ENCODE measurements at places on chromosomes 16 and 17. TPM values are rescaled to one million over a fixed set of nuclear protein-coding genes. Genes with fewer than 3 reads are reported as not detected.

Gene PHOSPHO1
- not detected for total RNA-seq

Gene DOC2A
- not detected for total RNA-seq

Gene EPOP
- 3.9 TPM for total RNA-seq

GRCh38 chr17:77436481-77436880 is 295.7 kb downstream of the SEC14L1 start:
- no peak for DNase-seq

DNA sequence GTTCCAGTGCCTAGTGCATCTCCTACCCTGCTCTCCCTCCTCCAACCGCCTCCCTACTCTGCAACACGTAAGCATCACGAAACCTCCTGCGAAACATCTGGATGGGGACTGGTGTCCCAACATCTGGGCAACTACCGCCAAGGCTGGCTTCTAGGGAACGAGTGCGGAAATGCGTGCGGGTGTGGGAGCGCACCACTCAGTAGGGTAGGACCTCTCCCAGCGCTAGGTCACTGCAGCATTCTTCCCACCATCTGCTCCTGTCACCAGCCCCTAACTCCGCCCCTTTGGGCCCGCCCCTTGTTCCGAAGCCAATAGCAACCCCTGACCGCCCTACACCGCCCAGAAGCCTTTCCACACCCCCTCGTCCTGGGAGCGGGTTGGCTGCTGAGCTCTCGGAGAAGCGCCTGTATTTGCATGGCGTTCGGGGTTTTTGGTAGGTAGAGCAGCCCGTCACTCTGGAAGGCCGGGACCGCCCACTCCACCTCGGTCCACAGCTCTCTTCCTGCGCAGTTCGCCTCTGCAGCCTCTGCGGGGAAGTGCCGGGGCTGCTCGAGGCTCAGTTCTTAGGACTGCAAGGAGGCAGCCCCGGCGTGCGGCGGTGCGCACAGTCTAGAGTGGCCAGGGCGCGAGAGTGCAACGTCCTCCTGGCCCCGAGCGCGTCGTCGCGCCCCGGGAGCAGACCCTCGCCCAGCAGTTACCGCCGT is at the start of gene HS3ST3B1:
TSS of gene HS3ST3B1 (plus strand) at position 507 of the 704 bp plus-strand sequence. CDS start 438 bp downstream, outside the sequence.
- DNase-seq = peak; percentile 96

GRCh38 chr16:55280587-55280986 is 43.4 kb upstream of the IRX6 start:
- DNase-seq = no peak

DNA sequence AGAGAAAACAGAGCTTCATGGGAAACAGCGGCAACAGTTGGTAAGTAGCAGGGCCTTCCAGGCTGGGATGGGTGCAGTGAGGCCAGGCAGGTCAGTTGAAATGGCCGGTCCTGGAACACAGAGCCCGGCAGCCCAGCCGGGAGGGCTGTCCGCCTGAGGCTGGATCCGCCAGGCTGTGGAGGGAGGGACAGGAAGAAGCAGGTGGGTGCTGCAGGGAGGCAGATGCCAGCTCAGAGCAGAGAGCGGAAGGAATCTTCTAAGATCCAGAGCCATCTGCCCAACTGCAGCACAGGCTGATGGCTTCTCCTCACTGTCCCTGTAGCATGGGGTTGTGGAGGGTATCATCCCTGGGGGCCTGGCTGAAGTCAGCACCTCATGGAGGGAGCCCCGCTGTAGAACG is 599 bp downstream of the RNF112 start:
- DNase-seq = no peak

DNA sequence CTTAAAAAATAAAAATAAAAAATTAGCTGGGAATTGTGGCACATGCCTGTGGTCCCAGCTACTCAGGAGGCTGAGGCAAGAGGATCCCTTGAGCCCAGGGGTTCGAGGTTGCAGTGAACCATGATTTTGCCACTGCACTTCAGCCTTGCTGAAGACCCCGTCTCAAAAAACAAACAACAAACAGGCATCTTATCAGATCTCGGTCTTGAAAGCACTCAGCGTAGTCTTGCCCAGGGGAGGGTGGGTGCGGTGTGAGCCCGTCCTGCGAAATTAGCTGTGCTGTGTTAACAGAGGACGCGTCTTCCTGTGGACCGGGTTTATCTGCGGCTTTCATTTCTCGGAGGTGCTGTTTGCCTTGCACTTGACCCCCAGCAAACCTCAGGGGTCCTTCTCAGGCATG is 5.4 kb downstream of the GAA start:
- no peak for DNase-seq

Data from body of pancreas (tissue), 4 donors.